ENCODE measurements at places on chromosomes 1 and 21.

DNA sequence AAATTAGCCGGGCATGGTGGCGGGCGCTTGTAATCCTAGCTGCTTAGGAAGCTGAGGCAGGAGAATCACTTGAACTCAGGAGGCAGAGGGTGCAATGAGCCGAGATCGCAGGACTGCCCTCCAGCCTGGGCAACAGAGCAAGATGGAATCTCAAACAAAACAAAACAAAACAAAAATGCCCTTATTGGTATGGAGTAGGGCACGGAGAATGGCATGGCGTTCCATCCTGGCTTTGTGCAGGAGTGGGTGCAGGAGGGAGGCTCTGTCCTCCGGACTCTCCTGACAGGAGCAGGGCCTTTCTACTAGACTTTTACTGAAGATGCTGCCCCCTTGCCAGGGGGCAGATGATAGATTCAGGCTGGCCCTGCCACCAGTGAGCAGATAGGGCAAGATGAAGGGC is 1.0 kb downstream of the TMEM61 start:
- DNase-seq = no peak

- DNase-seq = no peak
Measured at GRCh38 chr1:70071601-70072000, 133.8 kb downstream of the LRRC40 start.

- DNase-seq = peak; percentile 55
Measured at GRCh38 chr1:111596499-111596898, 23.1 kb upstream of the RAP1A start.

DNA sequence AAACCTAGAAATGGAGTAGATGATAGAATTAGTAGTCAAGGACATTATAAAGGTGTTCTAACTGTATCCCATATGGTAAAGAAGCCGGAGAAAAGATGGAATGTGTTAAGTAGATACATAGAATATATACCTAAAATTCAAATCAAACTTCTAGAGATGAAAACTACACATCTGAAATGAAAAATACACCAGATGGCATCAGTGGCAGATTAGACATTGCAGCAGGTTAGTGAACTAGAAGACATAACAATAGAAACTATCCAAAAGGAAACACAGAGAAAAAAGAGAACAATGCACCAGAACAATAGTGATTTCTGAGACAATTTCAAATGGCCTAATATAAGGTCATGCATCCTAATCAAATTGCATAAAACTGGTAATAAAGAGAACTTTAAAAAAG is 26.9 kb downstream of the ZBTB21 start:
- DNase-seq = no peak

DNA sequence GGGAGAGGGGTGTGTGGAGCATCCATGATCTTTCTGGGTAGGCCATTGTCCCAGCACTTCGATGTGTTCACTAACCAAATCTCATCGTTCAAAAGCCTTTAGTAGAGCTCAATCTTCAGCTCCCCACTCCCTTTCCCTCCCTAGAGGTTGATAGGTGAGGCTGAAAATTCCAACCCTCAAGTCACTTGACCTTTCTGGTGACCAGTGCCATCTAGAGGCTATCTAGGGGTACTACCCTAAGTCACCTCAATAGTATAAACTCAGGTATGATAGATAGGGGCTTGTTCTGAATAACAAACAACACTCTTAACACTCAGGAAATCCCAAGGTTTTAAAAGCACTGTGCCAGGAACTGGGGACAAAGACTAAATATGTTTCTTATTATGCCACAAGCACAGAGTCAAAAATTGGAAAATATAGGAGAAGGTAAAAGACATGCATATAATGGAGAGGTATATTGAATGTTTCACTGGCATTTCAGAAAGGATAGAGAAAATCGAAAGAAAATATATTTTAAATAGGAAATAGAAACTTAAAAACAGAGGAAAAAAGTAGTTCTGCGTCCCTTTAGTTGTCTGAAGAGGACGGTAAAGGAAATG is 42.9 kb upstream of the CD53 start:
- DNase-seq = no peak

- no peak for DNase-seq
Measured at GRCh38 chr1:232486006-232486405, 143.9 kb downstream of the SIPA1L2 start.
